IMR-90 (cell line): ENCODE measurements at places on chromosomes 5 and 9.
A peak's percentile ranks its signal among the peaks of the same experiment; 100 is the strongest.

GRCh38 chr5:139185589-139185988 lies 12.6 kb downstream of the SIL1 start:
- no peak for DNase-seq

GRCh38 chr5:150296496-150296895 lies 6.2 kb downstream of the ARSI start:
- DNase-seq = no peak

DNA sequence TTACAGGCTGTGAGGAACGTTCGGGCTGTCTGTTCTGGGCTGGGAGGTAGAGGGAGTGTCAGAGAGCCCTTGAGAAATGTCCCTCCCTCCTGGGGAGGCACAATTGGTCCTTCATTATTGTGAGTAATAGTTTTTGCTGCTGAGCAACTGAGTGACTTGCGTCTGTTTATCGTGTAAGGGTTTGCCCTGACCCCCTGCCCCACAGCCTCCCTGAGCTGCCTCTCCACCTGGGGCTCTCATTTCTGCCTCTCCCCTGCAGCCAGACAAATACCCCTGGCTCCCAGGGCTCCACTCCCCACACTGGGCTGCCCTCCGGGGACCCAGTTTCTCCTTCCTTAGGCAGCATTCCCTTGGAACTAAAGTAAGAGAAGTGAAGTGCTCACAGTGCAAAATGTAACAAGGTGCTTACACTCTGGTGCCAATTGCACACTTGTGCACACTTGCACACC lies 174.9 kb upstream of the MVB12B start:
- no peak for DNase-seq

- no peak for DNase-seq
Observed at GRCh38 chr9:115964710-115965347, 188.8 kb upstream of the PAPPA start.

DNA sequence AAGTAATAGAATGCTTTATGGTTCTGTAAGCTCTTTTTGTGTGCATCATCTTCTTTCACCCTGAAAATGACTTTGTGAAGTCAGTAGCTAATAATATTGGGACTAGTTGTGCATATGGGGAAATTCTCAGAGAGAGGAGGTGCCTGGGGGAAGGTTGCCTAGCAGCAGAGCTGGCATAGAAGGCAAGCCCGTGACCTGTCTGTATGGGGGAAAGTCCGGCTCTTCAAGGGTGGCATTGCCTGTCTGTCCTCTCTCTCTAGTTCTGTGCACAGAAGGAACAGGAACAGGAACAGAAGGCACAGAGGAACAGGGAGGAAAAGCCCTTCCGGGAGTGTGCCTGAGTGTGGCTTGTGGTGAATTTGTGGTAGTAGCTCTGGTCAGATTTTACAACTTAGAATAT lies 33.1 kb downstream of the SH3GL2 start:
- DNase-seq = no peak

GRCh38 chr9:80143899-80144298 lies 572.1 kb downstream of the TLE4 start:
- no peak for DNase-seq

DNA sequence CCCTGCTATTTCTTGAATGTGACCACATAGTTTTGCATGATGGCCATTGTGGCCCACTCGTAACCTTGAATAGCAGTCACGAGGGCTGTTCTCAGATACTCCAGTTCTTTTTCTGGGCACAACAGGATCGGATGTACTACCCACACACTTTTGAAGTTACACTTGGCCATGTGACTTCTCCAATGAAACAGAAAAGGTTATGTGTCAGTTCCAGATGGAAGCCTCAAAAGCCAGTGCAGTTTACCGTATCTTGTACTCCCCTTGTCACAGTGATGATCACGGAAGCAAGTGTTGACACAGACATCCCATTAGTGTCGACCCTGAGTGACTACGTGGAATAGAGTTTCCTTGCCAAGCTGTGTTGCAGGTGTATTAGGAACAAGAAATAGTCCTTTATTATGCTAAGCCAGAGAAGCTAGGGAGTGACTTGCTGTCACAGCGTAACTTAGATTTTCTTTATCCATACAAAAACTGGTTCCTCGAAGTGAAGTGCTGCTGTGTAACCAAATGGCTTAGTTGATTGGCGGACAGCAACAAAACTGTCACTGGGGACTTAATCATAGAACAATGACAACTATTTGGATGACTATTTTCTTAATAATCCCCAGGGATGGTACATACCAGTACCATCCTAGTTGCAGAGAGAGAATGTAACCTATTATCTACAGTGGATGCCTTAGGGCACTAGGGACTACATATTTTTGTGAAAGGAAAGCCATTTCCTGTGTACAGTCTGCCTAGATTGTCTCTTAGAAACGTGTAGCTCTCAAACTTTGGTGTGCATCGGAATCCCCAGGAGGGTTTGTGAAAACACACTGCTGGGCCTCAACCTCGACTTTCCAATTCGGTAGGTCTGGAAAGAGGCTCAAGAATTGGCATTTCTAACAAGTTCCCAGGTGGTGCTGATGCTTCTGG lies 90.1 kb upstream of the DMRT1 start:
- peak; percentile 15 for DNase-seq

GRCh38 chr9:3888497-3888858 lies 362.7 kb upstream of the RFX3 start:
- DNase-seq = no peak

DNA sequence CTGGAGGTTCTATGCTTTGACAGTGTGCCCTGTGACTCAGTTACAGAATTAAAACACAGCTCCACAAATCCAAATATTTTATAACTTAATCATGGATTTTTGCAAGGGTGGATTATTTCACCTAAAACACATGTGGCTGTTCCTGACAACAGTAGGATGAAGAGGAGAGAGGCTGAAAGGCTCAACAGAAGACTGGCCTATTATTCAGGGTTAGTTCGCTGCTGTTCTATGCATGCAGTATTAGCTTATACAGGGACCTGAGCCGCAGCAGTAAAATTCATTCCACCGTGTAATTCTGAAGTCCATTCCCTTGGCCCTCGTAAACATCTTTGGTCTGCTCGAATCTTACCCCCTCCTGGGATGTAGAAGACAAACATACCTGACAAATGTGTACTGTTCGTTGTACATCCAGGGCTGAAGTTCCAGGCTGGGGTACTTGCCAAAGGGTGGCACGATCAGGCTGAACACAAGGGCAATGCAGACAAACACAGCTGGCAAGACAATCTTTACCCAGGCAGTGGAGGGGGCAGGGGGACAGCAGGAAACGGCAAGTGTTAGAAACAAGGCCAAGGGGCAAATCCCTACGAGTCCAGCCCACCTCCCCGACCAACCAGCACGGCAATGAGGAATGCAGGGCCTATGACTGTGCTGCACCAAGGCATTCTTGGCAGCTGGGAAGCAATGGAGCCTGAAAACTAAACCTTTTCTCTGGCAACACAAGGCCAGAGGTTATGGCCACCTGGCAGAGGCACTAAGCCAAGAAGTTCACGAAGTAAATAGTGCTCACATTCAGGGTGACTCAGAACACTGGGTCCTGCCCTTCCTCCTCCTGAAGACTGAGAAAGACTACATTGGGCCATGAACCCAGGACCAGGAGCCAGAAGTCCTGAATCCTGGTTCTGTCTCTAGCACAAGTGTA lies 46.8 kb downstream of the NIPSNAP3B start:
- DNase-seq = peak; percentile 59

DNA sequence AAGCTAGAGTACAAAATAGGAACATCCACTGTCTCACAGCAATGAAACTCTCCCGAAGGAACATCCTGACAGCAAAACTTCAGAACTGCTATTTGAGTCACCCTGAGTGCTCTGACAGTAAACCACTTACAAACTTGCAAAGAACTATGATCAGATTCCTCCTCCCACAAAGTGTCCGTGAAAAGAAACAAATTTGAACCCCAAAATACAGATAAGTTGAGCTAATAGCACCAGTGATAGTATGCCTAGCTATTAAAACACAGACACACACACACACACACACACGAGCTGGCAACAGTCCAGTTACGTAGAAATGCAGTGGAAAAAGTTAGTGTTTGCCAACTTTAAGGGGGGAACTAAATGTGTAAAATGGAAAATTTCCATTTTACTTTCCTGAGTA lies 3.1 kb upstream of the GLIS3 start:
- peak; percentile 51 for DNase-seq

- peak; percentile 2 for DNase-seq
Observed at GRCh38 chr9:90343366-90343765, 299.3 kb downstream of the DIRAS2 start.

- no peak for DNase-seq
Observed at GRCh38 chr5:74946471-74946870, 80.3 kb upstream of the FAM169A start.

DNA sequence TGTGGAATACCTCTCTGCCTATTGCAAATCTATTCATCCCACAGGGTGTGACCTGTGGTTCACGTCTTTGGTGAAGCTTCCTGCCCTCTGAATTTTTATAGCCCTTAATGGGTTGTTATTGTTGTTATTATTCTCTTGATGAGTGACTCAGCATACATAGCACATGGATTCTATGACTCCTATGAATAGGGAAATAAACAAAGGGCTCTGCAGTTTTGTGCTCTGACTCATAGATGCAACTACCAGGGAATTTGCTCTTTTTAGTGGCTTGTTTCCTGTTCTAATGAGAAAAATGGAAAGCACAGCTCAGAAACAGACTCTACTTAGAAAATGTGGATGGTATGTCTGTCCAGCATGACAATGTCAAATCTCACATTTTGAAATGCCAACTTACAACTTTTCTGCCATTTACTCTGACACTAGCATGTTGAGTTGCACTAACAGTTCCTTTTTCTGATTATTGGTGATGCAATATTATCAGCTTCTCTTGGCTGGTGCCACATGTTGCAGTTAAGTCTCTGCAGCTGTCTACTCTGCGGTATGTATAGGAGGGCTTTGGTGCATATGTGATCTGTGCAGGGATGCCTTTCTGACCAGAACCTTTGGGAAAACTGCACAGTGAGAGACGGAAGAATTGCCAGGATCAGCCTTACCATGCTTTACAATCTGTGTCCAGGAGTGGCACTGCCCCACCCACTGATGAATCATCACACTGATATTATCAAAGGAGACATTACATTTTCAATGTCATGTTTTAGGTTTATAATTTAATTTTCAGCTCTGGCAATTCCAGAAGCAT lies 996.4 kb upstream of the WWC1 start:
- DNase-seq = peak; percentile 91

DNA sequence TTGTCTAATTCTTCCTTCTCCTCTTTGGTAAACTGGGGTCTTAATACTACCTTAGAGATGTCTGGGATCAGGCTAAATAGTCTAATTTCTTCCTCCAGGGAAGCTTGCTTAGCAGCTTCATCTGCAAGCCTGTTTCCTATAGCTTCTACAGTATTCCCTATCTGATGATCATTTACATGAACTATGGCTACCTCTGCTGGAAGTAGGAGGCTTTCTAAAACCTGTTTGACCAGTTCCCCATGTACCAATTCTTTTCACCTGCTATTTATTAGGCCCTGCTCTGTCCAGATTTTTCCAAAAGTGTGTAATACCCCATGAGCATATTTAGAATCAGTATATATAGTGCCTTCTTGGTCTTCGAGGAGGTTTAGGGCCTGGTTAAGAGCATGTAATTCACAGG lies 619.8 kb downstream of the HINT1 start:
- no peak for DNase-seq

DNA sequence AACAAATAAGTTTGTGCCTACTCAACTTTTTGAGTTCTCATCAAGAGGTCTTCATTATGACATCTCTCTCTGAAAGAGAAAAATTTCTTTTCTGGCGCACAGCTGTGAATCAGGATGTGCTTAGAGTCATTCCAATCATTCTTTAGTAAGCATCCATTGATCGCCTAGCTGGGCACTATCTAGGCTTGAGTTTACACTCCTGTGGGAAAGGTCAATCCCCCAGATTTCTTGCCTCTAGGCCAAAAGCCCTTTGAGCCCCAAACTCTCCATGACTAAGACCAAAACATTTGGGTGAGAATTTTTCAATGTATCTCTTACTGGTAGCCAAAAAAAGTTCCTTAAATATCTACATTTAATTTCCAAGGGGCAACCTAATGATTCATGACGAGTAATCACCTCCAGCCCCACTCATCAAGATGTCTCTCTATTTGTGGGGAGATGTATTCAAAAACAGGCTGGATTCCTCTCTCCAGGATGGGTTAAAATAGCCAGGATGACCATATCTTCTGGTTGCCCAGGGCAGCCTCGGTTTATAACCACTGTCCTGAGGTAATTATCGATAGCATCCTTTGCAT lies 101.7 kb downstream of the GNA14 start:
- no peak for DNase-seq
